ENCODE measurements at places on chromosomes 5 and 9.

DNA sequence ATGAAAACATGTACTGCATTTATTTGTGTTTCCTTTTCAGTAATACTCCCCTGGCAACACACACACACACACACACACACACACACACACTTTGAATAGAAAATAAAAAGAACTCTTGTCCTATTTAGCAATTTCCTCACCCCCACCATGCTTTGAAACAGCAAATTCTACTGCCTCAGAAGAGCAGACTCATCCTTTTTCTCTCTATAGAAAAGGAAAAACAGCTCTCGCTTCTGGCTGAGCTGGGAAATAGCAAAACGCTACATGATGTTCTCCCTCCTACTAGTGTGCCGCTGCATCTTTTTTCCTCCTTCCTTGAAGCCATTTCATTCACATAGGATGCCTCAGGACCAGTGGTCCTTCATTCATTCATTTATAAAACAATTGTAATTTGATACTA is 453.6 kb downstream of the CSNK1G3 start:
- DNase-seq = no peak

DNA sequence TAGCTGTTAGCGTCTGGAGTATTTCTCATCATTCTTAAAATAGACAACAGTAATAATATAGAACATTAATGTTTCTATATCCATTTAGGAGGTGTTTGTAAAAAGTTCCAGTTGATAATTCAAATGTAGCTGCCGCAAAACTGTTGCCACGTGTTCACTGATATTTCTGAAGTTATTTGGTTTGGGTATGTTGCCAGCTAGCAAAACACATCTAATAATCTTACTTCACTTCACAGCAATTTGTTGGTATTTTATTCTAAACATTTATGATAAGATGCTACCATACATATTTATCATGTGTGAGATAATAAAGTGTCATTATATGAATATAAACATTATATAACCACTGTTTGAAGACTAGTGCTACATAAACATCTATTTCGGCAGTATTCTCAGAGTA is 101.6 kb downstream of the CDH12 start:
- DNase-seq = no peak

- no peak for DNase-seq
These were observed 112.7 kb upstream of the SPRY4 start for GRCh38 chr5:142437563-142437962.

DNA sequence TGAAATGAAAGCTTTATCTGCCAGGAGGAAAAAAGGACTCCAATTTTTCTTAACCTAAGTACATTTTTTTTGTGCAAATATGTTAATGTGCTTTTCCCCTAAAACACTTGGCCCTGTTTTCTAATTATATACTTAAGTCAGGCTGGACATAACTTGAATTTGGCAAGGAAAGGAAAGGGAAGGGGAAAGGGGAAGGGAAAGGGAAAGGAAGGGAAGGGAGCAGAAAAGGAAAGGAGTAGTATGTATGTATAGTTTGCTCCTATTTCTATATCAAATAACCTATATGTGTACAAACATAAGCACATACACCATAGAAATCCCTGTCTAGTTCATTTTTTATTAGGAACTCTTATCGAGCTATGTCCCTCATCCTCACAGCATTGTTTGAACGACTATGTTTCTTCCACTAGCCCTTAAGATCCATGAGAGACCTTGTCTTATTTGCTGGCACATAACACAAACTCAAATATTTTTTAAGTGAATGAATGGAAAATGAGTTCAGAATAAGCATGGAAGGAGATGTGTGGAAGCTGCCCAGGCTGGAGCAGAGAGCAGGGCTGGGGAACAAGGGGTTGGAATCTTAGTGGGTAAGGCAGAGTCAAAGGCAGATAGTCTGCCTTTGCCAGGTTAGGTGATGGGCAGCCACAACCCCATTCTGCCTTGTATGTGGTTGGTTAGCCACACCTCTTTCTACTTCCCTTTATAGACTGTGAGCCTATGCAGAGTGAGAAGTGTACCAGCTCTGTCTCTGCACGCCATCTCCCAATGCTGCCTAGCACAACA is 70.0 kb downstream of the KLHL3 start:
- DNase-seq = no peak

GRCh38 chr9:78101247-78101646 is 69.6 kb upstream of the GNAQ start:
- no peak for DNase-seq

DNA sequence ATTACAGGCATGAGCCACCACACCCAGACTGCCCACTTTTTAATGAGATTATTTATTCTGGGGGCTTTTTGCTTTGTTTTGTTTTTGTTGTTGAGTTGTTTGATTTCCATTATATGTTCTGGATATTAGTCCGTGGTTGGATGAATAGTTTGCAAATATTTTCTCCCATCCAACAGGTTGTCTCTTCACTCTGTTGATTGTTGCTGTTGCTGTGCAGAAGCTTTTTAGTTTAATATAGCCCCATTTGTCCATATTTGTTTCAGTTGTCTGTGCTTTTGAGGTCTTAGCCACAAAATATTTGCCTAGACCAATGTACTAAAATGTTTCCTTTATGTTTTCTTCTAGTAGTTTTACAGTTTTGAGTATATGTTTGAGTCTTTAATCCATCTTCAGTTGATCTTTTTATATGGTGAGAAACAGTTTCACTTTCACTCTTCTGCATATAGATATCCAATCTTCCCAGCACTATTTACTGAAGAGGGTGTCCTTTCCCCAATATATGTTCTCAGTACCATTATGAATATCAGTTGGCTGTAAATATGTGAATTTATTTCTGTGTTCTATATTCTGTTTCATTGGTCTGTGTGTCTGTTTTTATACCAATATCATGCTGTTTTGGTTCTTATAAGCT is 30.2 kb upstream of the TBCA start:
- no peak for DNase-seq

GRCh38 chr5:109908366-109908765 is 218.6 kb downstream of the MAN2A1 start:
- no peak for DNase-seq

All from ecto neural progenitor cell (in vitro differentiated cells).